PC-3 (cell line): ENCODE measurements at places on chromosomes 13 and 19. TPM values are rescaled to one million over a fixed set of nuclear protein-coding genes. Genes with fewer than 3 reads are reported as not detected.

The PSG11 gene
- total RNA-seq: not detected in 2 replicates

- DNase-seq: no peak
- no peaks in the 10 kb centered on the region for H3K36me3 ChIP-seq
- peaks cover 8% of the 10 kb centered on the region; the same call in 1 of the 2 replicates for H3K4me1 ChIP-seq
- H3K4me3 ChIP-seq: no peak overlapping the region
- no peaks in the 10 kb centered on the region for H3K27me3 ChIP-seq
- no peak overlapping the region for H3K27ac ChIP-seq
These were observed 4.4 kb downstream of the BCAT2 start for GRCh38 chr19:48806518-48806817.

DNA sequence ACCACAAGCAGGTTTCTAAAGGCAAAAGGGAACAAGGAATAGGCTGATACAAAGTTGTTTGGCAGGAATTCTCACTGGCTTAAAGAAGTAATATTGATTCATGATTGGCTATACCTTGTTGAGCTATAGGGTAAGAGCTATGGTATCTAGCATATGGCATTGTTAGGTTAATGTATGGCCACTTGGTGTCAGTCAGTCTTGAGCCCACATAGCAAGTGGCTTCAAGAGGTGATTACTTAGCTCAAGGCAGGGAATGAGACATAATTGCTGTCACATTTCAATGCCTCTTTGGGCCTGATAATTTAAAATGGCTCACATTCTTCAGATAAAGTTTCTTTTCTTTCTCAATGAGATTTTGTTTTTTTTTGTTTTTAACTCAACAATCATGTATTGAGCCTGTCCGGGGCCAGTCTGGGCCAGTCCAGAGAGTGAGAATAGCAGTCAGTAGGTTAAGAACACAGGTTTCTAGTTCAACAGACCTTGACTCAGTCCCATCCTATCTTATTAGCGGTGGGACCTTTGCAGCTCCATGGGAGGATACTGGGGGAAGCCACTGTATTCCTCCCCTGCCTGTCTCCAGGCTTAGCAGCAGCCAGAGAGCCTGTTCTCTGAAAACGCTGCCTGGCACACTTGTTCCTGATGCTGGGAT lies 45.8 kb upstream of the RCBTB2 start:
- no peak for DNase-seq
- no peak overlapping the region for H3K4me3 ChIP-seq
- H3K27ac ChIP-seq: no peak overlapping the region
- no peaks in the 10 kb centered on the region for H3K27me3 ChIP-seq

The GPR4 gene
- total RNA-seq: 3.1 and 3.7 TPM in 2 replicates

The A1BG gene
- total RNA-seq: 0.92 and 1.9 TPM in 2 replicates
